Left kidney (tissue), 8 donors: ENCODE measurements at places on chromosomes 11 and 22. TPM values are rescaled to one million over a fixed set of nuclear protein-coding genes. Genes with fewer than 3 reads are reported as not detected.

OLFML1 gene
- polyA plus RNA-seq, result 33.1 TPM

SMIM35 gene
- 0.17 TPM for polyA plus RNA-seq

DNA sequence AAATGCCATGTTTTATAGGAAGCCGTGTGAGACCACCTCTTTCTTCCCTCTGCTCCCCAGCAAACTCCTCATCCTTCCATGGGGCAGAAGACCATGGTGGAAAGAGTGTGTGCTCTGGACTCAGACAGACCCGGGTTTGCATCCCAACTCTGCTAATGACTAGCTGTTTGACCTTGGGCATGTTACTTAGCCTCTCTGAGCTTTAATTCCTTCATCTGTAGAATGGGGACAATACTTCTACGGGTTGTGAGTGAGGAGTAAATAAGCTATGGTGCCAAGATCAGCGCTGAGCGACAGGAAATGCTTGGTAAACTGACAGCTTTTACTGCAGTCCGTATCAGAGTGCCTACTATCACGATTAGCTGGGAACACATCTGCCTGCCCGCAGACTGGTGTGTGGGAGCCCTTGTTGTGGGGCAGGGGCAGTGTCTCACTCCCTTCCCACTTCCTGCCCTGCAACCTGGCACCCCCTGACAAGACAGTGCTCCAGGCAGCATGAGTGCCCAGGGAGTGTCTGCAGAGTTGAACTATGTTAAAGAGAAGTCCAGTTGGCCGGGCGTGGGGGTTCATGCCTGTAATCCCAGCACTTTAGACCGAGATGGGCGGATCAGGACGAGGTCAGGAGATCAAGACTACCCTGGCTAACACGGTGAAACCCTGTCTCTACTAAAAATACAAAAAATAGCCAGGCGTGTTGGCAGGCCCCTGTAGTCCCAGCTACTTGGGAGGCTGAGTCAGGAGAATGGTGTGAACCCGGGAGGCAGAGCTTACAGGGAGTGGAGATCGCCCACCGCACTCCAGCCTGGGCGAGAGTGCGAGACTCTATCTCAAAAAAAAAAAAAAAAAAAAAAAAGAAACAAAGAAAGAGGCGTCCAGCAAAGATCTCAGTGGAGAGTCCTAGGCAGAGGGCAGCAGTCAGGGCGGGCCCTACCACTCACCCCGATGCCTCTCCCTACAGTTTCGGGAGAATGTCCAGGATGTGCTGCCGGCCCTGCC lies 2.2 kb downstream of the SEC14L2 start:
- no peak for DNase-seq

GRCh38 chr11:74680035-74680671 lies 51.1 kb downstream of the CHRDL2 start:
- no peak for DNase-seq

KRTAP5-1 gene
- 0.35 TPM for polyA plus RNA-seq

MRGPRX4 gene
- not detected for polyA plus RNA-seq

GRCh38 chr11:117229931-117230285 lies 2.0 kb downstream of the PCSK7 start:
- no peak for DNase-seq
